Mesenteric fat pad (tissue), 1 donor: ENCODE measurements at places on chromosomes 3 and 15.

DNA sequence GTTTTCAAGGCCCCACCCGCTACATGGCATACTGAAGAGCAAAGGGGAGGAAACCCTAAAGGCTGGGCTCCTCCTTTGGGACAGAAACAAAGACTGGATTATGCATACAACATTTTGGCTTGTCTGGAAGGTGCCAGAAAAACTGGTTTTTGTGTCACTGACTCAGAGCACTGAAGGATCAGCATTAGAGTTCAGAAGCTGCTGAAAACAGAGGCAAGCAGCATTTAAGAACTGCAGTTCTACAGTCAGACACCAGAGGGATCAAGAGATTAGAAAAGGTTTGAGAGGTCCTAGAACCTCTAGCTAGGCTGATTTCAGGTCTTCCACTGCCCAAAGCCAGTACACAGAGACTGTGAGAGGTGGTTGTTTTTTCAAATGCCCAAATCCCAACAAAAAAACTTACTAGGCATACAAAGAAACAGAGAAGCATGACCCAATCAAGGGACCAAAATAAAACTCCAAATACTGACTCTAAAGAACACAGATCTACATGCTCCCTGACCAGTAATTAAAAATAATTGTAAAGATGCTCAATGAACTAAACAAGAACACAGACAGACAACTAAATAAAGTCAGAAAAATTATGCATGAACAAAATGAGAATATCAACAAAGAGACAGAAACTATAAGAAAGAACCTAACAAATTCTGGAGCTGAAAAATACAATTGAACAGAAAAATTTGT is 91.2 kb downstream of the SENP2 start:
- no peak for DNase-seq

DNA sequence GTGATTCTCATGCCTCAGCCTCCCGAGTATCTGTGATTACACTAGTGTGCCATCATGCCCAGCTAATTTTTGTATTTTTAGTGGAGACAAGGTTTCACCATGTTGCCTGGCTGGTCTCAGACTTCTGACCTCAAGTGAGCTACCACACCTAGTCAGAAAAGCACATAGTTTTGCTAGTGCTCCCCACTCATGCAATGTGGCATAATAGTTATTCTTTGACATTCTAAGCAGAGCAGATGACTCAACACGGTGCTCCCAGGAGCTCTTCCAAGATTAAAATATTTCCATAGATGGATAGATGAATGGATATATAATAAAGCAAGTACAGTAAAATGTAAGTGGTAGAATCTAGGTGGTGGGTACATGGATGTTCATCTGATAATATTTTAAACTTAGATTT is 53.1 kb upstream of the GK5 start:
- DNase-seq: no peak

DNA sequence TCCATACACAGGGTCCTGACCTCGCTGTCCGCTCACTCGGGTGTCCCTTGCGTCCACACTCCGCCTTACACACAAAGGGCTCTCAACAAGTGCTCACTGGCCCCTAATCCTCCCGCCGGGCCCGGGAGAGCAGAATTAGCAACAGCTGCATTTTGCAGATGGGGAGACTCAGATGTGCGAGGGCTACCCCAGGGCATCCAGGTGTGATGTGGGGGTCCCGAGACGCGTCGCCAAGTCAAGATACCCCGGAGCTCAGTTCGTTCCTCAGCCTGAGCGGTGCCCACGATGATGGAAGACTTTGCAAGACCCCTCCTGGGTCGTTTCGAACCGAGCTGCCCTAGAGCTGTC is 14.9 kb upstream of the WNT7A start:
- DNase-seq: no peak

DNA sequence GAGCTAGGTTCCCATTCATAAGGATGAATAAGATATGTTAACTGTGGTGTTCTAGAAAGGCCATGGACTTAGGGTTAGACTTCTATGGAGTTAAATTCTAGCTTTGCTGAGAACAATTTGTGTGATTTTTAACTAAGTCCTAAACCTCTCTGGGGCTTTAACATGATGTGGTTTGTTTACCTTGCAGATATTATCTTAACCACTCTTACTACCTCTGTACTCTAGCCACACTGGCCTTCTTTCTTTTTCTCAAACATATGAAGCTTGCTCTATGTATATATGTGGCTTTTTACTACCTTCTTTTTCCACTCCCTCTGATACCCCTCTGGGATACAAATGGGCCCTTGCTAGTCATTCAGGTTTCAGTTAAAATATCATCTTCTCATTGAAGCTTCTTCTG is 108.4 kb downstream of the ZNF609 start:
- DNase-seq: no peak

DNA sequence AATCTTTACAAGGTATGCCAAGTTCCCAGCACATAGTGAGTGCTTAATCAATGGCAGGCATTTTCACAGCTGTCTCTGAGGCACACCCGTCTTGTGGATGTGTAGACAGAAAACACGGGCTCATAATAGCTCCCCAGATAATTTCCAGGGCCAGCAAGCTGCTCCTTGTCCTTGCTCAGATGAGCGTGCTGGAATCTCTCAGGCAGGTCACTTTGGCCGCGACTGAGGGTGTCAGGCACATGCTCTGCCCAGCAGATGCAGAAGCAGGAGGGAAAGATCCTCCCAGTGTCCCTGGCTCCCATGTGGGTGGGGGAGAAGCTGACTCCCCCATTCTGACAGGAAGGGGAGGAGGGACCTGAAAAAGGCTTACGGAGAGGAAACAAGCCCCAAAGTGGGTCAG is 35.6 kb upstream of the SLC6A1 start:
- no peak for DNase-seq

GRCh38 chr15:84818261-84819131 is 1.3 kb downstream of the ALPK3 start:
- DNase-seq: no peak

DNA sequence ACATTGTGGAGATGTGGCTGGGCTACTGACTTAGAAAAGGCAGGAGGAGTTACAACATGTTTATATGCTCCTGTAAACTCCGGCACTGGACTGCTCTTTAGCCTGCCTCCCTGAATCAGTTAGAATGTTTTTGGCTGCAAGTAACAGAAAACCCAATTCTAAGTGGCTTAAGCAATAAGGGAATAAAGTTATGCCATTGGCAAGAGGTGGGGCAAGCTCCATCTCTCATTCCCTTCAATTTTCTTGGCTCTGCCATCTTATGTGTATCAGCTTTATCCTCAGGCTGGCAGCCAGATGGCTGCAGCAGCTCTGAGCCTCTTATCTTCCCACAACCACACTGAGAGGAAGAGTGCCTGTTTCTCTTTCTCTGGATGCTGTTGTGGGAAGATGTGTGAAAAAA is 22.4 kb upstream of the MEIS2 start:
- DNase-seq: no peak

GRCh38 chr3:46209746-46210470 is 1.8 kb upstream of the CCR1 start:
- no peak for DNase-seq

DNA sequence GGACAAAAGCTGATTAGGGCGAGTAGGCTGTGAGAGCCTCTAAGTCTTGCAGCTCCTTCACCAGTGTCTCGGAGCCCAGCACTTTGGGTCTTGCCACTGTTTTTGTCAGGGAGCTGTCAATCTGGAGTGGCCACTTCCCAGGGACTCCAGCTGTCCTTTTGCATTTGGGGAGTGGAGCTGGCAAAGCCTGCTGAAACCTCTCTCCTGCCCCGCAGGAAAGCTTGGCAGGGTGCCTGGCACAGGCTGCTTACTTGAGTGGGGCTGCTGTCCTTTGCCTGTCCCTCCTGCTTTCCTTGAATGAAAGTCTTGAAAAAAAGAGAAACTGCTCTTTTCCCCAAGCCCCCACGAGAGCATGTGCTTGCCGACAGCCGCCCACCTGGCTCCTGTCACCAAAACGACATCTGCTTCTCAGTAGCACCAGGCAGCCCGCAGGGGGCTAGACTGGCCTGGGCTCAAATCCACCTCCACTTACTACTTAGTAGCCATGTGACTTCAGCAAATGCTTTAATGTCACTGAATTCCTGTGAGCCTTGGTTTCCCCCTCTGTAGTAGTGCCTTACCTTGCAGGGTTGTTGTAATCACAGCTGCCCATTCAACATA is 13.7 kb downstream of the USP13 start:
- DNase-seq: no peak

DNA sequence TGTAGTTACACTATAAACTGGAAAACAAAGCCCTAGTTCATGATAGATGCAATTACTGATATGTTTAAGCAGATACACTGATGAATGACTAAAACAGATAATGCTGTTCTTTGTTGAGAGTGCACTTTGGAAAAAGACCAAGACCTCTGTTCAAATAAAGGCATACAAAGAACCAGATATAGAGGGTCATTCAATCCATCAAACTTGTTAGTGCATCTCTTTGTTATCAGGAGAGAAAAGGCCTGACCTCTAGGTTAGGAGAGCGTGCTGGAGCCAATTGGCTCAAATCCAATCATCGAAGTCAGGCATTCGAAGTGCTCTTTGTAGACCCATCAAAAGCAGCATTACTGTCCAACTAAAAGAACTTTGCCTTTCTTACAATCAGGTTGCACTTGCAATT is 124.2 kb downstream of the TFG start:
- no peak for DNase-seq

GRCh38 chr15:70715840-70716485 is 47.4 kb downstream of the UACA start:
- DNase-seq: no peak

- DNase-seq: no peak
These were observed 13.9 kb upstream of the GPR171 start for GRCh38 chr3:151216641-151217607.
